ENCODE measurements at places on chromosomes 4 and X.

- no peak for DNase-seq
These were observed 991.5 kb downstream of the ADGRL3 start for GRCh38 chr4:62191451-62192240.

- DNase-seq = no peak
These were observed 22.1 kb upstream of the TRIM60 start for GRCh38 chr4:165009493-165010227.

- no peak for DNase-seq
These were observed 120.2 kb downstream of the FAM53A start for GRCh38 chr4:1563768-1564485.

DNA sequence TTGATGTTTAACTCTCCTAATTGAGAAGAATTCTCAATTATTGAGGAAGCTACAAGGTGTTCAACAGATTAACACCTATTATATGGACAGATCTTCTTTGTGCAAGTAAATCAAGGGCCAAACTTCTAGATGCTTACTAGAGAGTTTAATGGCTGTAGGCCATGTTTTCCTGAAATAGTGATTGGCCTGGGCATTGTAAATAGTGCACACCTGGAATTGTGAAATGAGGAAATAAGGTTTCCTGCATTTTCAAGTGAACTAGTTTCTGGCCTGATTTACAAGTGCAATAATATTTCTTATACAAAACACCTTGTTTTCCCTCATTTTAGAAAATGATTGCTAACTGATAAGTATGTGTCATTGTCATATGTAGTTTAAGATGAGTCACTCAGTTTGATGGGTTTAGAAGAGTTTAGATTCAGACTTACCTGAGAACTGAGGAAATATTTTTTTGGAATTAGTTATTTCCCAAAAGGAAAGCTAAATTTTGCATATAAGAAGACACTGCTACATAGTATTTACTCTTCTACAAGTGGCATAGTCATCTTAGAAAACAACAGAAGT lies 21.2 kb downstream of the AFF1 start:
- DNase-seq = no peak

DNA sequence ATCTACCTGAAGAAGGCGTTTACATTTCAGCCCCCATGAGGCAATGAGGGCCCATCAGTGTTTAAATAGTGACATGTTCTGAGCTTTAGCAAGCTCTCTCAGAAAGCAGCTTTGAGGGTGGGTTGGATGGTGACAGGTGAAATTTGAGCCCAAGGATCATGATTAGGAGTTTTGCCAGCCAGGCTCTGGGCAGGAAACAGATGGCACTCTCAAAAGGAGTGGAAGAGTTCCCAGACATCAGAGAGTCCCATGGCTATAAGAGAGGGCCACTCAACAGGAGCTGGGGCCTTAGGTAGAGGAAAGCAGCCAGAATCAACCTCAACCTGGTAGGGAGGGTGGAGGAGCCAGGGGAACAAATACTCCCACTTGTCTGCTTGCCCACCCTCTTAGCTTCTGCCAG lies 499.8 kb downstream of the MID1IP1 start:
- no peak for DNase-seq

- no peak for DNase-seq
These were observed 15.0 kb downstream of the BST1 start for GRCh38 chr4:15717657-15718416.

- DNase-seq = no peak
These were observed 73.2 kb downstream of the UBE2K start for GRCh38 chr4:39770969-39771724.

- DNase-seq = no peak
These were observed 12.0 kb downstream of the P2RY10 start for GRCh38 chrX:78957049-78957767.

- DNase-seq = no peak
These were observed 345.2 kb upstream of the GRID2 start for GRCh38 chr4:91958596-91958995.

DNA sequence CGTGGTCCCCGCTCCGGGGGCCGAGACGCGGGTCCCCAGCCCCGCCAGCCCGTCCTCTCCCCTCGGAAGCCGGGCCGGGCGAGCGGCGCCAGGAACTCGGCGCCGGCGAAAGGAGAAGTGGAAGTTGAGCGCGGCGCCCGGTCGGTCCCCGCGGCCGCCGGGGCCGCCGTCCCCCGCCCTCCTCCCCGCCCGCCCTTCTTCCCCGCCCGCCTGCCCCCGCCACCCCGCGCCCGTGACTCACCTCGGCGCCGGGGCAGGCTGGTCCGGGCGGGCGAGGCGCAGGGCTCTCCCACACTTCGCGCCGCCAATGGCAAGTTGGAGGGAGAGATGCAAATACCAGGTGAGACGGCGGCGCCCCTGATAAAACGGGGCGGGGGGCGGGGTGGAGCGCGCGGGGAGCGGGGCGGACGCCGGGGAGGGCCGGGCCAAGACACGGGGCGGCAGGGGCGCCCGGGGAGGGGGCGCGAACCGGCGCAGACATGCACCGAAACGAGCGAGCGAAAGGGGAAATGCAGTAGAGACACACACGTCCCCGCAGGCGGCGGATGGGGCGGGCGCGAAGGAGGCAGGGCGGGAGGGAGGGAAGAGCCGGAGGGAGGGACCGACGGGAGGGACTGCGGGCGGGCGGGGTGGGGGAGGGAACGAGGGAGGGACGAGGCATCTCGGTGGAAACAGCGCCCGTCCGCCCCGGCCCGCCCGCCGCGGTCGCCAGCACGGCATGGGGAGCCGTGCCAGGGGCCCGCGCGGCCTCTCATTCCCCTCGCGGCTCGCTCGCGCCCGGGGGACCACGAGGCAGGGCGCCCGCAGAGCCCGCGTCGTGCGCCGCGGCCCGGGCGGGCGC lies at the start of gene ELF4:
TSS of gene ELF4 (minus strand) at position 119 of the 841 bp plus-strand sequence. CDS start 29,167 bp downstream, outside the sequence.
- no peak for DNase-seq

DNA sequence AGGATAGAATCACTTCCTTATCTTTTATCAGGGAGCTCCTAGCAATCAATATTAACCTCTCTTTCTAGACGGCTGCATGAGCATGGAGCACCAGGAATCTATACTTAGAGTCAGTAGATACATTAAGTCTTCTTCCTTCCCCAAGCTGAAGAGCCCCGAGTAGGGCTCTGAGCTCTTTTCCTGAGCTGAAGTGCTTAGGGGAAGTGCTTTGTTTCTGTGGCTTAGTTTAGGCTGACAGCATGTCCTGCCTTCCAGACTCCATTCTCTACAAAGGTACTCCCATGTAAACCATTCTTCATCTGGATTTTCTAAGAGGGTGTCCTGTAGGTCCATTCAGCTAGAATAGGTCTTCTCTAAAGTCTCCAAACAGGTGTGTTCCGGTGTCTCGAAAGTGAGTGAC lies 127.5 kb upstream of the AFF2 start:
- no peak for DNase-seq

GRCh38 chrX:20594985-20595384 lies 328.3 kb upstream of the RPS6KA3 start:
- DNase-seq = no peak

GRCh38 chr4:182886205-182886604 lies 31.0 kb downstream of the DCTD start:
- no peak for DNase-seq

DNA sequence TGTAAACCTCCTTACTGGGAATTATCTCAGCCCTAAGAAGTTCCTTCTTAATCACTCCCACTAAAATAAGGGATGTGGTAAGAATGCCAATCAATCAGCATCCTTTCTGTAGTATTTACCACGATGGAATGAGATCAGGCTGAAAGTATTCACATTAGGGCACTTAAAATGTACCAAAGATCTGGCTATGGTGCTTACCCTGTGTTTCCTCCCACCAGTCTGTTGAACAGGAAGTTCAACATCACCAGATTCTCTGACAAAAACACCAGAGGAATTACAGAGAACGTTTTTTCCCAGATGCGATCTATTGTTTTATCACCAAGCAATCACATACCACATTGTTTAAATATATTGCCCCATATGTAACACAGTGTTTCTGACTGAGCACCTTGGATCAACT lies 2.1 kb upstream of the CLCN3 start:
- no peak for DNase-seq

DNA sequence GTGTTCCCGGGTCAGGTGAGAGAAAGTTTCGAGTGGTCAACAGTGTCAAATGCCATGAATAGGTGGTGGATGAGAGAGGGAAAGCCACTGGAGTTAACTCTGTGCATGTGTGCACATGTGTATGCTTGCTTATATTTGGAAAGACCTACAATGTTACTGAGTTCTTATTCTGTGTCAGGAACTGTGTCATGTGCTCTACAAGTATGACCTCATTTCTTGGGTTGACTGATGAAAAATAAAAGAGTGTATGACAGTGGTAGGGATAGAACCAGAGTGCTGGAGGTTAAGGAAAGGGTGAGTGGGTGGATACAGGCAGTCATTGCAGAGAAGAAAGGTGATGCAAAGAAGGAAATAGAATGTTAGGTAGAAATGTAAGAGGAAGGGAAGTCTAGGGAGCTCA lies 22.1 kb upstream of the DGKK start:
- no peak for DNase-seq

DNA sequence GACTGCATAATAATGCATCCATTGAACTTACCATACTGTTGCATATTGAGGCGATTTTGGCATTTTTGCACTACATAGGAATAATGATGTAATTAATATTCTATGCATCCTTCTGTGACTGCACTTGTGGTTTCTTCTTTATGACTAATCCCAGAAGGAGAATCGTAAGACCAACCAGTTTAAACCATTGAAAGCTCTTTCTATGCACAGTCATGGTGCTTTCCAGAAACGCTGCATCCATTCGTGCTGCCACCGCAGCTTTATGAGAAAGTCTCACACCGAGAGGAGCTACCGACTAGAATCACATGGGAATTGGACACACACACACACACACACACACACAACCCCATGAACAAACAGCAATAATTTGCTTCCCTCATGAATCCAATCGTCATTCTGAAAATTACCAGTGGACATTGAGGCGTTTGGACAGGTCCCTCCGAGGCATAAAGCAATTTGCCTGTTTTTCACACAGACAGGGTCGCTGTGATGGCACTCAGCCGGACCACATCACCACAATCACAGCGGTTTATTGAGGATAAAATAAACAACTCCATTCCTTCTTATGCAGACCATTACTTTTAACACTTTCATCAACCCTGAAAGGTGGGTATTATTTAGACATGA lies 64.2 kb downstream of the PACRGL start:
- no peak for DNase-seq

GRCh38 chrX:131735127-131735526 lies 191.3 kb downstream of the OR13H1 start:
- DNase-seq = no peak

DNA sequence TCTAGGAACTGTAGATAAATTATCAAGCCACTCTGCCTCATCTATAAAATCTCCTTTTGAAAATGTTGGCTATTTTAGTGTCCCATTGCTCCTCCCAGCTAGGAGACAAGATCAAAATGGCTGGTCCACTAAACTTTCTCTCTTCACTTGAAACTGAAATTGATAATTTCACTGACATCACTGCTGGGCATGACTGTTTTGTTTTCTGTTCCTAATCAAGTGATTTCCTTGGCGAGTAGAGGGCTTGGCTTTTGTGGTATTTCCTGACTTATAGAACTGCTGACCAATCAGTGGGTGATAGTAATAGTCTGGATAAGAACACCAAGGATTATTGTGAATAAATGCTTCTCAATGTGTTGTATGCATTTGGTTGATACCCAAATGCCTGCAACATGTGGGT lies 2152.9 kb downstream of the ARAP2 start:
- no peak for DNase-seq

DNA sequence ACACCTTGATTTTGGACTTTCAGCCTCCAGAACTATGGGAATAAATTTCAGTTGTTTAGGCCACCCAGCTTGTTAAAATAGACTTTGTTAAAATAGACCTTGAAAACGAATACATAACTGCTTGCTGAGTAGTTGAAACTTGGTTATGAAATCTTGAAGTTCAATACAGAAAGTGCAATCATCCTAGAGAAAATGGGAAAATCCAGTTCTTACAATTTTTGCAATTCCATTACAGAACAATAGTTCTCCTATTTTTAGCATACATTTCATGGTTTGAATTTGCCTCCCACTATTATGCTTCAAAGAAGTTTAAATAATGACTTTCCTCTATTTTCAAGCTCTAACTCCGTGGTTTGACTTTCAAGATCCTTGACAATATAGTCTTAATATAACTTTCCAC lies 10.5 kb downstream of the TLR1 start:
- DNase-seq = no peak

- DNase-seq = no peak
These were observed 53.7 kb upstream of the NFKB1 start for GRCh38 chr4:102447413-102447812.

GRCh38 chr4:70533211-70533610 lies 14.8 kb downstream of the AMTN start:
- no peak for DNase-seq

GRCh38 chr4:38523524-38524448 lies 140.2 kb upstream of the KLF3 start:
- DNase-seq = no peak

DNA sequence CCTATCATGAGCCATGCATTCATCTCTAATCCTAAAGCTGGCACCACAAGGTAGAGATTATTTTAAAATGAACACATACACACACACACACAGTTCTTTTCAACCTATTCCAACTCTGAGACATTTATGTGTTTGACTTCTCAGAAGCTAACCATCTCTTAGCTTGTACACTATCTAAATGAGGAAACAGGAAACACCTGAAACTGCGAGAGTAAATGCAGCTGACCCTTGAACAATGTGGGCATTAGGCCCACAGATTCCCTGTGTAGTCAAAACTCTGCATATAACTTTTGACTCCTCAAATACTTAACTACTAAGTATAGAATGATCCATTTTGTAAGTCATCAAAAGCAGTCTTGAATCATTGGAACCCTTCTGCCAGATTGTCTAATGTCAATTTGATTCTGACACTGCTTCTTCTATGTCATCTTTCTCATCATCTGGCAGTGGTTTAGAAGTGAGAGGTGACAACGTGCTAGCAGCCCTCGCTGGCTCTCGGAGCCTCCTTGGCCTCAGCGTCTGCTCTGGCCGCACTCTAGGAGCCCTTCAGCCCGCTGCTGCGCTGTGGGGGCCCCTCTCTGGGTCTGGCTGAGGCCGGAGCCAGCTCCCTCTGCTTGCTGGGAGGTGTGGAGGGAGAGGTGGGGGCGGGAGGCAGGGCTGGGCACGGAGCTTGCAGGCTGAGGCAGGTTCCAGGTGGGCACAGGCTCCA lies 21.4 kb upstream of the IL15 start:
- DNase-seq = no peak

GRCh38 chr4:74424111-74424510 lies 20.8 kb upstream of the AREG start:
- DNase-seq = no peak

DNA sequence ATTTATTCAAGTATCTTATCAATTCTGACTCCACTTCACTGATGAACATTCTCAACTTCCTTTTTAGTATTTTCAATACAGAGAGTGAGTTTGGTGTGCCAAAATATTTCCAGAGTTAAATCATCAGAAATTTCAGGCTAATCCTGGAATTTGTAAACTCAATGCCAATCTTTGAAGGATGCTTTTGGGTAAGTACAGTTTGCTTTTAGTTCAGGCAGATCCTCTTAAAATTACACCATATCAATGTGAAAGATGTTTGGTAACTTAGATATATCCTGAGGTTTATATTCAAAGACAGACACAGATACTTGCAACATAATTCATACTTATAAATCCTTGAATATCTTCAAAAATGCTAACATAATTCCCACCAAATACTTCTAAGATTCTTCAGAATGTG lies 76.0 kb upstream of the FAM47B start:
- no peak for DNase-seq

GRCh38 chrX:37783305-37783704 lies 3.4 kb downstream of the CYBB start:
- DNase-seq = no peak

- DNase-seq = no peak
These were observed 13.1 kb upstream of the GPM6B start for GRCh38 chrX:13829983-13830382.

GRCh38 chrX:63961964-63962363 lies 176.9 kb upstream of the ARHGEF9 start:
- no peak for DNase-seq

GRCh38 chrX:42776195-42776594 lies 1.8 kb downstream of the PPP1R2C start:
- DNase-seq = no peak
